ENCODE measurements at places on chromosomes 4 and X.
A peak's percentile ranks its signal among the peaks of the same experiment; 100 is the strongest.

GRCh38 chrX:39677978-39678791, 419.6 kb downstream of the BCOR start:
- peak; percentile 51 for DNase-seq

DNA sequence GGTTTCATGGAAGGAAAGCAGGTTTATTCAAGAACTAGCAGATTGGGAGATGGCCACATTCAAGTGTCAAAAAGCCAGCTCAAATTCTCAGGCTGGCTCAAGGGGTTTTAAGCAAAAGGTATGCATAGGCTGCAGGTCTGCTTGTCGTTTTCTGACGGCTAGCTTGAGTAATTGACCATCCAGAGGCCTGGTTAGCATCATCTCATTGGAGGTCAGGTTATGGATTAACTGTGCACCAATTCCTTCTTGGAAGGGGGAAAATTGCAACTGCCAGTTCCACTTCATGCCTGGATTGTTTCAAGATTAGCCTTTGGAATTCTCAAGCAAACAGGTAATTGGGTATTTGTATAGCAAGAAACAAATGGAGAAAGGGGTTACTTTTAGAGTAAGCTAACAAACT, 62.1 kb downstream of the FUNDC1 start:
- no peak for DNase-seq

GRCh38 chr4:183173580-183174526, 74.8 kb downstream of the WWC2 start:
- no peak for DNase-seq

DNA sequence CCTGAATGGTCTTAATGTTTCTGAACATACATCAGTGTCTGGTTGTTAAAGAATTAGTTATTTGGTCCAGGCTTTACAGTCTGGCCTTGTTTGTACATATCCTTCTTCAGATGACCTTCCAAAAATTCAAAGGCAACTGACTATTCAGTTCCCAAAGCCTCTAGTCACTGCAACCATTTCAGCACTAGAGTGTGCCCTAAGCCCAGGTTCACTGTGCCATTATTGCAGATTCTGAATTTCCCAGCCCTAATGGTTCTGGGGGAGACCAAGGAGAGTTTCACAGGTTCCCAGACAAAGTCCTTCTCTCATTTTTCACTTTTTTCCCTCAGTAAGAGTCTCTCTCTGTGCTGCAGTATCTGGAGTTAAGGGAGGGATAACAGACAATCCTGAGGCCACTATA, 235.8 kb downstream of the TRAM1L1 start:
- no peak for DNase-seq

DNA sequence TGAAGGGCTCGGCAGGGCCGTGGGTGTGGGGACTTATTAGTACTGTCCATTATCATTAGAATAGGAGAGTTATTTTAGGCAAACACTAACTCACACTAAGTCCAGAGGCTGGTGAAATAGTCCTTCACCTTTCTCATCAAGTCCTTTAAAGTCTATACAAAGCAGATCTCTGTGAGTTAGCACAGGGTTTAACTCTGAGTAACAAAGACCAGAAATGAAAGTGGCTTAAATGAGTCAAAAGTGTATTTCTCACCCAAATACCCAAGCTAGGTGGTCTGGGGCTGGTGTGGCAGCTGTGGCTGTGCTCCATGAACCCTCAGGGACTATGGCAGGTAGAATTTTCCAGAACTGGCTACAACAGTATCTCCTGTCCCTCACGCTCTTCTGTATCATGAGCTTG, 263.2 kb downstream of the BCOR start:
- DNase-seq = no peak

DNA sequence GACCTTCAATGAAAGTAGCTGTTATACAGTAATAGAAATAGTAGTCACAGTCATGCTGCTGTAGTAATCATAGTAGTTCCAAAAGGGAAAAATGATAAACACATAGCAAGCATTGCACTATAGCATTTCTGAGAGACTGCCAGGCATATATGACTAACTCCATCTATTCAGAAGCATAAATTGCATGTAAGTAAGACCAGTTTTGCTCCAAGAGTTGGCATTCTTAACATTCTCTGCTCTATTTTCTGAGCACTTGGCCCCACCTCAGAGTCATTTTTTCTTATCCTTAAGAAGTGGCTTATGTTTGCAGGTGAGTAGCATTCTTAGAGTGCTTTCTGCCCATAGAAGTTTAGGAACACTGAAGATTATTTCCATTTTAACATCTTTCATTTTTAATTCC, 490.3 kb upstream of the TECRL start:
- DNase-seq = no peak

DNA sequence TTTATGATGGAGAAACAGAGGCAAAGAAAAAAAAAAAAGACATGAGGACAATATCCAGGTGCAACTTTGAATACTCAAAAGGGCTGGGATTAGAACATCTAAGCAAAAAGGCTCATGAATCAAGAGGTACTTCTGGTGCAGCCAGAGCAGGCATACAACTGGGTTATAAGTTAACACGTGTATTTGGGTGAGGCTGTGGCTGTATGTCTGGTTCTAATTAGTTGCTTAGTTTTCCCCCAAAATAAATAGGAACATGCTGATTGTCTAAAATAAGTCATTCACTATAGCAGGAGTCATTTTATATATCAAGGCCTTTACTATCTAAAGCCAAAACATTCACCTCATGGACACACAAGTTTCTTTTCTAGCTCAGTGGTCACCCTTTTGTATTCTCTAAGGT, 20.2 kb downstream of the NHS start:
- DNase-seq = no peak
